ENCODE measurements at places on chromosomes 7 and 10.
A peak's percentile ranks its signal among the peaks of the same experiment; 100 is the strongest.

- DNase-seq, result no peak
These were observed 39.7 kb upstream of the ZNF518A start for GRCh38 chr10:96090463-96090800.

DNA sequence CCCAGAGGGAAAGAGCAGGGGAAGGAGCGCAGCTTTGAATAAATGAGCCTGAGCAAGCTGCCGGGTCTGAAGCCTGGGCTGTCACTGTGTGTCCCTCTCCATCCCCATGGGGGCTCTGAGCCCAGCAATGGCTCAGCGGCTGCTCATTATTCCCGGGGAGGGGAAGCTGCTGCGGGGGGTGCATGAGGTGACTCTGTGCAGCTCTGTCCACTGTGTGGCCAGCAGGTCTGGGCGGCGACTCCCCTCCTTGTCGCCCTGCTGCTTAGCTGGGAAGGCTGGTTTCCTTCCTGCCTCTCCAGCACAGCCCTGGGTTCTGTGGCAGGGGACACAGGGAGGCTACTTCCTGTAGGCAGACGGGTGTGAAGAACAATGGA is 234.2 kb downstream of the PRPF18 start:
- no peak for DNase-seq

DNA sequence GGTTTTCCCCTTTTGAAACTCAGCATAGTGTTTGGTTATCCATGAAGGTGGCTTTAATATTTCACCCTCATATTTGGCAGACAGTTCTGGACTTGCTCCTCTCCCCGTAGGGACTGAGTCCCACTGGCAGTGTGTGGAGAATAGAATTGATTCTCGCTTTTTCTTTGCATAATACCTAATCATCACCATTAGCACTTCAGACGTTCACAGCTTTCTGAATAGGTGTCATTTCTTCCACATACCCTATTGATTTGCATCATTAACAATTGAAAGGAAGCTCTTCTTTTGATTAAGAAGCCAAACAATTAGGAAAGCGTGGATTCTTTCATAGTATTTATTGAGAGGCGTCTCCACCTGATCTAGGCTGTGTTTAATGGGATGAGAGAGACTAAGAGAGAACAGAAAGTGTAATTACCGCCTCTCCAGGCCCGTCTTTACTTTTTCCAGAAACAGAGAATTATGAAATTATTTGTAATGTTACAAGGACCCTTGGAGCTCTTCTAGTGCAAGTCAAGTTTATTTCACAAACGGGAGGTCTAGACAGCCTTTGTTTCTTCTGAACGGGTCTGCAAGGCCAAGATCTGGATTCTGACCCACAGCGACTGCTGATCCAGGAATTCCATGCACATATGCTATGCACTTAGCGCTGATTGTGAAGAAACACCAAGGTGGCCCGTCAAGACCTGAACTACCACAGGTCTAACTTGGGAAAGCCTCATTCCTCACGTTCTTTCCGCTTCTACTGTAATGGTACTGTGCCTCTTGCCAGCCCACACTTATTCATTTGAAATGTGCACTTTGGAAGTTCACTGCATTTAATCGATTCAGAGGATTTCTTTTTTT is 249.9 kb upstream of the C7orf33 start:
- no peak for DNase-seq

GRCh38 chr10:50927522-50928189 is 42.2 kb upstream of the A1CF start:
- DNase-seq, result no peak

DNA sequence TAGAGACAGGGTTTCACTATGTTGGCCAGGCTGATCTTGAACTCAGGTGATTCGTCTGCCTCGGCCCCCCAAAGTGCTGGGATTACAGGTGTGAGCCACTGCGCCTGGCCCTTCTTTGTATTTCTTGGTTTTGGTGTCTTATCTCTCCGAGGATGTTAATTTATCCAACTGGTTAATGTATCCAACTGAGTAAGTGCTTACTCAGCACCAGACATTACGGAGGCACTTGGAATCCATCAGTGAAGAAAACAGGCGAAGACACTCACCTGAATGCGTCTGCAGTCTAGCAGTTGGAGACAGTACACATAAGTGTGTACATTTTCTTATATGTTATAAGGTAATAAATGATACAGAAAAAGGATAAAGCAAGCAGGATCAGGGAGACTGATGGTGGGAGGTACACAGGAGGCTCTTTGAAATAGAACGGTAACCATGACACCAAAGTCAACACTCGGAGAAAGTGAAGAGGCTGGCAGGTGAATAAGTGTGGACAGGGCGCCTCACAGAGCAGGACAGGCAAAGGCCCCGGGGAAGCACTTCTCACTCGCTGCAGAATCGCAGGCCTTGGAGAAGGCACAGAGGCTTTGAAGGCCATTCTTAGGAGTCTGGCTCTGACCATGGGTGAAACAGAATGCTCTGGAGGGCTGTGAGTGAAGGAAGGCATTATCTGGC is 73.1 kb downstream of the LANCL2 start:
- DNase-seq, result no peak

GRCh38 chr7:29449569-29450260 is 113.9 kb upstream of the PRR15 start:
- no peak for DNase-seq

DNA sequence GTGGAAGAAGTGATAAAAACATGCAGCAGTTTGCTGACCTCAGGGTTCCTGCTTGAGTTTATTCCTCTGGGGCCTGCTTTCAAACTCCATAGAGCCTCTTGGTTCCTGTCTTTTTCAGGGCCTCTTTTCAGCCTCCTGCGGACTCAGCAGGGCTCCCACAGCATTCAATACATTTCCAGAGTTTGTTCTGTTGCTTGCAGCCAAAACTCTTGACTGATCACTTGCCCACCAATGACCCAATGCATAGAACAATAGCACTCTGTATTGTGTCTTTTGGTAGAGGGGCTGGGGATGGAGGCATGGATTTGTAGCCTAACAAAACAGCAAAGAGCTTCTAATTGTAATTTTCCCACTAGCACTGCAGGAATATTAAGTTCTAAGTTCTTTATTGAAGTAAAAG is 50.8 kb upstream of the CREB5 start:
- DNase-seq, result no peak

- peak; percentile 79 for DNase-seq
These were observed 4.6 kb downstream of the TRPV6 start for GRCh38 chr7:142880876-142881505.

DNA sequence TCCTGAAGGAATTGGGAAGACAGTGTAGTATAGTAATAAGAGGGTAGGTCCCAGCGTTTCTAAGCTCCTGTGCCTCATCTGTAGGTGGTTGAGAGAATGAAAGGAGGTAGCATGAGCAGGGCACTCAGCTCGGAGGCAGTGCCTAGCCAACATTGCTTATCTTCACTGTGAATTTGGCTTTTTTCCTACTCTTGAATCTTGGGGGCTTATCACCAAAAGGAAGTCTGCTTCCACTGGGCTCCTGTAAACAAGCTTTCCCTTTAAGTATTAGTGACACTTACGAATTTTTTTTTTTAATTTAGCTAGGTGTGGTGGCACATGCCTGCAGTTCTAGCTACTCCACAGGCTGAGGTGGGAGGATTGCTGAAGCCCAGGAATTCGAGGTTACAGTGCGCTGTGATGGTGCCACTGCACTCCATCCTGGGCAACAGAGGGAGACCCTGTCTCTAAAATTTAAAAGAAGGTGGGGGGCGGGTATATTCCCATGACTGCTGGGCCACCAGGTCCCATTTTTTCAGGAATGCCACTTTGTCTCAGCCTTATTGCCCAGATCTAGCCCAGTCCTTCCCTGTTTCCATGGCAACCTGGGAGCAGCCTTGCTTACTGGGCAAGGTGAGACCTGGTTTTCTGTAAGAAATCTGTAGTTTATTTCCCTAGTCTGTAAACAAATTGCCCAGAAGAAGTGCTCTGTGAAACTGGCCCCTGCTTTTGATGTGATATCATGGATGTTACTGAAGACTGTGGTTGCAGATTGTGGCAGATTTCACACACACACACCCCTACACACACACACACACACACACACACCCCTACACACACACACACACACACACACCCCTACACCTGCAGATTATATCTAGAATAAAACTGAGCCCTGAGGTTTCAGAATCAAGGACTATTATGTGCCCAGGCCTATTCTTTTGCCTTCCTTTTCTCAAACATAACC is 19.4 kb downstream of the OGDH start:
- no peak for DNase-seq

- DNase-seq, result no peak
These were observed 121.6 kb downstream of the C10orf105 start for GRCh38 chr10:71597821-71598498.

GRCh38 chr10:4656576-4657194 is 169.3 kb upstream of the AKR1E2 start:
- peak; percentile 42 for DNase-seq

Measured in H9 (cell line).